ENCODE measurements at places on chromosomes 2 and 18. TPM values are rescaled to one million over a fixed set of nuclear protein-coding genes. Genes with fewer than 3 reads are reported as not detected.

Gene ALPI
- total RNA-seq, result not detected

Gene FAP
- 171 TPM for total RNA-seq

Gene GRB14
- 2.4 TPM for total RNA-seq

GRCh38 chr2:60485055-60485454 is 68.4 kb downstream of the BCL11A start:
- DNase-seq, result no peak

- no peak for DNase-seq
These were observed 71.4 kb upstream of the ITGB6 start for GRCh38 chr2:160271171-160272086.

- DNase-seq, result no peak
These were observed 49.5 kb downstream of the IKZF2 start for GRCh38 chr2:213101692-213102460.

GRCh38 chr2:208570851-208571763 is 164.5 kb downstream of the PTH2R start:
- no peak for DNase-seq

DNA sequence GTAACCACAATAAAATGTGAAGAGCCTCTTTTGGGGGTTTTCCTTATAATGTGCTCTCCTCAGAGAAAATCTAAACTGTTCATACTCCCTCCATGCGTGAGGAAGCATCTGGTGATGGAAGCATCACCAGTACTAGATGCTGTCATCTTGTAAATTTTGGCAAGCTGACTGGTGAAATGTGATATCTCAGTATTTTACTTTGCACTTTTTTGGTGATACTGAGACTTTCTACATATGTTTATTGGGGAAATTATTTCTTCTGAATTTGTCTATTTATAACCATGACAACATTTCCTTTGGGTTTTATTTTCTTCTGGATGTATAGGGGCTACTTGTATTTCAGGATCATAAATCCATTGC is 95.9 kb upstream of the DLGAP1 start:
- DNase-seq, result no peak
